ENCODE measurements at places on chromosomes 16 and 17. TPM values are rescaled to one million over a fixed set of nuclear protein-coding genes. Genes with fewer than 3 reads are reported as not detected.

Gene TMC6
- 580 TPM for total RNA-seq

Gene USP31
- total RNA-seq: 7.7 TPM

Gene DEXI
- total RNA-seq: 29.2 TPM

Gene SLFN14
- total RNA-seq: 0.10 TPM

Gene G6PC1
- not detected for total RNA-seq

Gene CLTC
- total RNA-seq: 187 TPM

Gene BIRC5
- 53.4 TPM for total RNA-seq

Gene C17orf50
- not detected for total RNA-seq

Gene KRTAP1-3
- total RNA-seq: not detected
